ENCODE measurements at places on chromosomes 7 and 10.

DNA sequence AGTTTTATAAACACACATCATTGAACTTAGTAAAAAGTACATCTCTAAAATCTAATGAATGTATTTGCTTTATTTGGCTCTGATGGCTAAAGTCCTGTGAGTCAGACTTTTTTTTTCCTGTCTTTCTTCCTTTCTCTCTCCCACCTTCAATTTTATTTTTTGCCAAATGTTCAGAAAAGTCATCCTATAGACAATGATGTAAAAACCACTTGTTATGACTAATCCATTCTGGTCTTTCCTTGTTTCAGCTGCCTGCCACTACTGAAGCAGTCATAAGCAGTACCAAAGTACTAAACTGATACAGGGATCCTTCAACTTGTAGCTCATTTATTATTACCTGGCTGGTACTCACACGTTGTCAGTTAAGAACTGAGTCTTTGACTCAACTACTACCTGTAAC, 23.9 kb downstream of the HECTD2 start:
- DNase-seq, result no peak

DNA sequence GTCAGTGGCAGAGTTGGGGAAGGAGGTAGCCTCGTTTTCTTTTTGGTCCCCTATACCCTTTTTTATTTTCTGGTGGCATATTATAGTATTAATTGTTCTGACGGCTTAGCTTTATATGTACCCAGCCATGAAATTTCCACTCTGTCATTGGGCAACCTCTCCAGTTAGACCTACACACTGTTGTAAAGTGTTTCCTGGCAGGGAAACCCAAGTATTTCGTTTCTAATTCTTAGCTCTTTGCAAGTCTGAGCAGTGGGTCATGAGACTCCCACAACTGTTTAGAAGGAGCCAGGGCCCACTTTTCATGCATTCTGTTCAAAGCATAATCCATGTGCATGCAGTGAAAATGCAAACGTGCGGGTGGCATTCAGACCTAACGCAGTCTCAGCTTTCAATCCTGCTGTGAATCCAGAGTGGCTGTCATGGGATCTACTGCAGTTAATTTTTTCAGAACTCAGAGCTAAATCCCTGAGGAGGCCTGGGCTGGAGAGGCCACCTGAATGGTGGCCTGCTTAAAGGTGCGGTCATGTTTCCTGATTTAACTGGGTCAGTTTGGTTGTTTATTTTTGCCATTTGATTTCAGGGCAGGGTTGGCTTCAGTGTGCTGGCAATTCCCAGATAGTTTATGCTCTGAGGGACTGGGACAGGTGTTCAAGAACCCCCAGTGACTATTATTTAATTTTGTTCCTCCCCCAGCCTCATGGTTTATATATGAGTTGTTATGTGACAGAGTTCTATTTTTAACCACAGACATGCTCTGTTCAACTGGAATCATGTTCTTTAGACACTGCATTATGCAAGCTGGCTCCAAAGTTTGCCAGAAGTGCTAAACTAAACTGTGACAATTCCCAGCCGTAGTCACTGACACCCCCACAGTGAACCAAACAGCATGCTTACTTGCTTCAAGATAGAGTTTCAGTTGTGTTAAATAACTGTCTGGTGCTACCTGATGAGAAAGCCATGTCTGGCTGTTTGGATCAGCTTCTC, 27.4 kb upstream of the SYPL1 start:
- DNase-seq, result no peak

GRCh38 chr10:119687192-119688032, 36.2 kb downstream of the BAG3 start:
- no peak for DNase-seq

DNA sequence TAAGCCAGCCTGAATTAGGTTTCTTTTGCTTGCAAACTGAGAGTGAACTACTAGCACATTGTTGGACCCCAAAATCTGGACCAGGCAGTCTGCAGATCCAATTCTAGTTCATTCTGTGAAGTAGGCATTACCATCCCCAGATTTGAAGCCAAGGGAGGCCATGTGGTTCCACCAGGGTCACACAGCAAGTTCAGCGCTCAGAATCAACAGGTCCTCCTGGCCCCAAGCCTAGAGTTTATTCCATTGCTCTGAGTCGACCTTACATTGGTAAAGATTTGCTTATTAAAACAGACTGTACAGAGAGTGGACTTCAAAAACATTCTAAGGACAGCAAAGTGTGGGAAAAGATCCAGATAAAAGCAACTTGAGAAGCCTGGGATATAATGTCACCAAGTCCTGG, 50.9 kb downstream of the AFAP1L2 start:
- no peak for DNase-seq
